ENCODE measurements at places on chromosomes 5 and 9. TPM values are rescaled to one million over a fixed set of nuclear protein-coding genes. Genes with fewer than 3 reads are reported as not detected.
A peak's percentile ranks its signal among the peaks of the same experiment; 100 is the strongest.

Gene SLC24A2
- 0.11 TPM for polyA plus RNA-seq

Gene CCNO
- 3.4 TPM for polyA plus RNA-seq

GRCh38 chr5:127609011-127609410 is 39.9 kb upstream of the CTXN3 start:
- no peak for DNase-seq

DNA sequence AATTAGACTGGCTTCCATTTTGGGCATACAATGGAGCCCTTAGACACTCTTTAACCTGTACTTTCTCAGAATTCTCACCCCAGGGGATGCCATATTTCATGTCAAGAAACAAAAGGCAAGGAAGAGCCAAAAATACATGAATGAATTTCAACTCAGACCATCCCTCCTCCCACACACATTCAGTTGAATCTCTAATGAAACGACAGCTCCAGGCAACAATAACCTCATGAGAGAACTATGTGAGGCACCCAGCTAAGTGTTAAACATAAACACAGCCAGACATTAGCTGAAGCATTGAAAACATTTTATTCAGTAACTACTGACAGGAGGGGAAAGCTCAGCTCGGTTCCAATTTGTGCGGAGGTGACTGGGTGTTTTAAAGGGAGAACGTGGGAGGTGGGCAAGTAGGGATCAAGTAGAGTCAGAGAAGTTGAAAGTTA is 1359.1 kb upstream of the CDH9 start:
- DNase-seq, result peak; percentile 10

GRCh38 chr9:123053046-123053445 is 19.6 kb downstream of the GPR21 start:
- DNase-seq, result no peak

DNA sequence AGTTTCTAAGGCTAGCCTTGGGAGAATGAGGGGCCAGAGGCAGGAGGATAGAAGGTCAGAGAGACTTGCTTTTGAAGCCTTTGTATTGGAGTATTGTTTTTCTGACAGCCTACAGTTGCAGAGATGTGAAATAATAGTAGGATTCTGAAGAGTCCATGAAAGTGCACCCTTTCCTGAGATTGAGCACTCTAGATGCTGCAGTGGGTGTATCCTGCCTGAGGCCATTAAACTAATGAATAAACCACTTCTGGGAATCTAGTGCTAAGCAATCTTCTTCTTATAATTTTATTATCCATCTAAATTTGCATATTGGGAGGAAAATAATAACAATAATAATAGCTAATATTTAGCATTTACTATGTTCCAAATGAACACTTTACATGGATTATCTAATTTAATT is 19.3 kb upstream of the NNT start:
- no peak for DNase-seq

GRCh38 chr5:155905364-155905763 is 421.6 kb upstream of the SGCD start:
- DNase-seq, result no peak

Gene DMRTA1
- polyA plus RNA-seq, result 1.9 TPM

Gene POU5F2
- polyA plus RNA-seq, result 0.01 TPM

Gene IRX4
- polyA plus RNA-seq, result 0.29 TPM

DNA sequence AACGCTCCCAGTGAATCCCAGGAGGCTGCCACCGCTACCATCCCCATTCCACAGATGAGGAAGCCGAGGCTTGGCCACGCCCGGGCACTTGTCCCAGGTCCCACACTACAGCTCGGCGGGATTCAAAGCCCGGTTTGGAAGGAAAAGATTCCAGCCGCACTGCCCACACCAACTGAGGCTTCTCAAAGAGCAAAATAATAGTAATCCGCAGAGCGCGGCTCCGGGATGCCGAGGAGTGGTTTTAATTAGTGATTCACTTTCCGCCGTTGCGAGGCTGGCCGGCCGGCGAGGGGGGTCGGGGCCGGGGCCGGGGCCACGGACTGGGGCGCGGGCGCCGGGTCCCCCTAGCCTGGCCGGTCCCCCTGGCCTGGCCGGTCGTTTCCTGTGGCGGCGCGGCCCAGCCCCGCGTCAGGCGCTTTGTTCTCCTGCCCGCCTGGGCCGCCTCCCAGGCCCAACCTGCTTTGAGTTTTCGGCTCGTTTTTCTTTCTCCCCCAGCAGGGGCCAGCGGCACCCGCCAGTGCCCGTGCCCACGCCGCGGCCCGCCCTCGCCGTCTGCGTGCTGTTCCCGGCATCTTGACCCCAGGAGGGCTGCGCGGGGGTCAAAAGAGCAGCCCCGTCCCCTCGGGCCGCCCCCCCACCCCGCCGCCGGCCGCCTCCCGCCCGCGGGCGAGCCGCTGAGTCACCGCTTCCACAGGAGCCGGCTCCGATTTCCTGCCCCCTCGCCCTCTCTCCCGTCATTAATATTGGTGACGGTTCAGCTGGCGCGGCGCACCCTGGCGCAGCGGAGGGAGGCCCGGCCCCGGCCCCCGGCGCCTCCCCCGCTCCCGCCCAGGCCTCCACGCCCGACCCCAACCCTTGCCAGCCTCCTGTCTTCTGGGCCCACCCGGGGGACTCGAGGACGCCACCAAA is 31.2 kb downstream of the FGF18 start:
- DNase-seq, result peak; percentile 53

- DNase-seq, result no peak
Measured at GRCh38 chr5:172435362-172436077, 18.8 kb downstream of the SH3PXD2B start.

- DNase-seq, result no peak
Measured at GRCh38 chr9:36140086-36141084, 3.9 kb downstream of the GLIPR2 start.

GRCh38 chr5:34867660-34868059 is 28.7 kb downstream of the TTC23L start:
- no peak for DNase-seq

Gene STKLD1
- polyA plus RNA-seq, result 2.2 TPM

DNA sequence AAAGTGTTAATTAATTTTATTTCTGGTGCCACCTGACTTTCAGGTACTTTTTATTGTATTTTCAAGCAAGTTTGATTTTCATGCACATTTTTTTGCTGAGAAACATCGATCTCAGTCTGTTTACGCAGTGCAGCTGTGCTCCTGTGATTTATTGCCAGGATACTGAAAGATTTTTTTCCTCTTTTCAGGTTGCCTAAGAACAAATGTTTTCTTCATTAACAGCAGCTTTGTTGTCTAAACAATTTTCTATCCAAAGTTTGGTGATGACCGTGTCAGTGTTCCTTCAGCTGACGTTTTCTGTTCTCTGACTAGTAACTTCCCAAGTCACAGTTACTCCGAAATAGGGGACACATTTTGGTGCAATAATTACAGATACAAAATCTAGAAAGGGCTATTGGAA is 78.1 kb downstream of the VCAN start:
- DNase-seq, result no peak

Gene FOCAD
- polyA plus RNA-seq, result 34.5 TPM

DNA sequence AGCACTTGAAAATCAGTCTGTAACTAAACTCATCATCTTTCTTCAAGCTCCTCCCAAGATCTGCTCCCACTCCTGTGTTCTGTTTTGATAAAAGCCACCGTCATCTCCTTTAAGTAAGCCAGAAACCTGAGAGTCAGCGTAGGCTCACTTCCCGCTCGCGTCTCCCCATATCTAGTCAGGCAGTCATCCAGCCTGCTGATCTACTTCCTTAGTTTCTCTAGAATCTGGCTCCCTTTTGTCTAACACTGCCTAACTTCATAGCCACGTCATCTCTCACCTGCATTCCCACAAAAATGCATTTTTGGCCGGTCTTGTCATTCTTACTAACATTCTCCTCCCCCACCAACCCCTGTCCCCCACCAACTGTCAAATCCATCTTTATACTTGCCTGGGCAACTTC is 3.0 kb upstream of the TJP2 start:
- no peak for DNase-seq

Gene PDZD2
- polyA plus RNA-seq, result 16.9 TPM

- DNase-seq, result no peak
Measured at GRCh38 chr9:89606624-89607311, 2.0 kb downstream of the GADD45G start.

GRCh38 chr9:23938908-23939307 is 112.9 kb upstream of the ELAVL2 start:
- DNase-seq, result no peak

Gene DND1
- polyA plus RNA-seq, result not detected

Gene KCNV2
- not detected for polyA plus RNA-seq

DNA sequence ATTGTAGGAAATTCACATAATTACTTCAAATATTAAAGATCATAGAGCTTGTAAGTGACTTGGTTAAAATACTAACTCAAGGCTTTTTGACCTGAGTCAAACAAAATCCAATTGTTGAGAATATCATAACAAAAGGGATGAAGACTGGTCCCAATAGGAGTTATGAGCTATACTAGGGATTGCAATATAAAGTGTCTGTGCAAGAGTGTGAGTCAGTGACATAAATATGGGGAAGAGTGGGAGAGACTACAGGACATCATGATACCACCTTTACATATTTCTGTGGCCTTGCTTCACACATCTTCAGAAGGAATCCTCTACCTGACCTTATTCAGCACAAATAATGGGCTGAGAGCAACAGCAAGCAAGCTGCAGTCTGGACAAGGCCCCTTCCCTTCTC is 180.9 kb upstream of the SLC24A2 start:
- no peak for DNase-seq

- no peak for DNase-seq
Measured at GRCh38 chr5:135986891-135987401, 32.2 kb upstream of the LECT2 start.

DNA sequence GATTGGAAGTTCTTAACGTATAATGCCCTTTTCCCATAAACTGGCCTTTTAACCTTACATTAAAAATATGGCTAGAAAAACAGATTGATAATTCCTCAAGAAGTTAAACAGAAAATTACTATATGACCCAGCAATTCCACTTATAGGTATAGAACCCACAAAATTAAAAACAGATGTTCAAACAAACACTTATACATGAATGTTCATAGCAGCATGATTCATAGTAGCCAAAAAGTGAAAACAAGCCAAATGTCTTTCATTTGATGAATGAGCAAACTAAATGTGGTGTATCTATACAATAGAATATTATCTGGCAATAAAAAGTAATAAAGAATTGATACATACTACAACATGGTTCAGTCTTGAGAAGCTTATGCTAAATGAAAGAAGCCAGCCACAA is 35.5 kb downstream of the POU5F2 start:
- no peak for DNase-seq

DNA sequence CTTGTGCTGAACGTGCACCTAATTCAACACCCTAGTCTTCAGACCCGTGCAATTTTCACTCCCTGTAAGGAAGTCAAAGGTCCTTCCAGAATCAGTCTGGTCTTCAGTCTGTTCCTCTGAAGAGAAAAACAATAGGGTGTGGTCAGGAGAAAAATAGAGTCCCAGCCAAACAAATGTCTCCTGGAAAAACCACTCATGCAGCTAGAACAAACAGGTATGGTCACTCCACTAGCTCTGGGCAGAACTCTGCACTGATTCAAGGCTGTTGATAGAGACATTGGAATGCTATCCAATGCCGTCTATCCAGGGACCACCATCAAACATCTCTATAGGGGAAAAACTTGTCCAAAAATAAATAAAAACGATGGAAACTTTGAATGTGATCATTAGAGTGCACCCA is 81.8 kb upstream of the MAP3K1 start:
- DNase-seq, result no peak

Gene CATSPER3
- polyA plus RNA-seq, result 0.82 TPM

- DNase-seq, result no peak
Measured at GRCh38 chr9:4862506-4863250, 69.9 kb downstream of the RCL1 start.

DNA sequence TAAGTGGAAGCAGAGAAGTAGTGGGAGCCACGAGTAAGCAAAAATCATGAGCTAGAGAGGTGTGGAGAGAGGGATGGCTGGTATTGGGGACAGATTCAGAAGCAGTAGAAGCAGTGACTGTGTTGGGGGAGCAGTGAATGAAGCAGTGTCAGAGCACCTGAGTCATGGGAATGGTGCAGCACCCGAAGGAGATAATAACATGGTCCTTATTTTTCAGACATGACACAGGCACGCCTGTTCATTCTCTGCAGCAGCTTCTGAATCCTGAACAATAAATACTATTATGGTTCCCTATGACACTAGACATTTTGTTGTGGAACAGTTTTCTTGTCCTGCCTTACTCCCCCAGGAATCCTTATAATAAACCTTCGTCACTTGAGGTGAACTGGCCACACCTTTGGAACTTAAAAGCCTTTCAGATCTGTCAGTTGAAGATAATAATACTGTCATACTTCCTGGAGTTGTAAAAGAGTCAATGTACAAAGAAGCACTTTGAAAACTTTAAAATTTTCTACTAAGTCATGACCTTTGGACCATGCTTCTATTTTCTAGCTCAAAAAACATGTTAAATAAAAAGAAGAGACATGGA is 7.0 kb upstream of the RASA1 start:
- DNase-seq, result no peak

GRCh38 chr5:6700685-6701355 is 12.4 kb upstream of the TENT4A start:
- no peak for DNase-seq
